Stimulated activated memory B cell treated with anti-CD40 and anti-IgM and Interleukin-4, amounts not matched to agents 10 μg/mL and 1 μg/mL and 100 μg/mL, for 72 hours (primary cell): ENCODE measurements at places on chromosomes 16 and 17.

- no peak for ATAC-seq
Observed at GRCh38 chr17:27810902-27811557, 10.7 kb upstream of the NOS2 start.

GRCh38 chr17:58059141-58059540, 24.1 kb upstream of the DYNLL2 start:
- ATAC-seq = no peak

GRCh38 chr16:54174201-54174600, 112.4 kb downstream of the IRX3 start:
- peak; percentile 55 for ATAC-seq

DNA sequence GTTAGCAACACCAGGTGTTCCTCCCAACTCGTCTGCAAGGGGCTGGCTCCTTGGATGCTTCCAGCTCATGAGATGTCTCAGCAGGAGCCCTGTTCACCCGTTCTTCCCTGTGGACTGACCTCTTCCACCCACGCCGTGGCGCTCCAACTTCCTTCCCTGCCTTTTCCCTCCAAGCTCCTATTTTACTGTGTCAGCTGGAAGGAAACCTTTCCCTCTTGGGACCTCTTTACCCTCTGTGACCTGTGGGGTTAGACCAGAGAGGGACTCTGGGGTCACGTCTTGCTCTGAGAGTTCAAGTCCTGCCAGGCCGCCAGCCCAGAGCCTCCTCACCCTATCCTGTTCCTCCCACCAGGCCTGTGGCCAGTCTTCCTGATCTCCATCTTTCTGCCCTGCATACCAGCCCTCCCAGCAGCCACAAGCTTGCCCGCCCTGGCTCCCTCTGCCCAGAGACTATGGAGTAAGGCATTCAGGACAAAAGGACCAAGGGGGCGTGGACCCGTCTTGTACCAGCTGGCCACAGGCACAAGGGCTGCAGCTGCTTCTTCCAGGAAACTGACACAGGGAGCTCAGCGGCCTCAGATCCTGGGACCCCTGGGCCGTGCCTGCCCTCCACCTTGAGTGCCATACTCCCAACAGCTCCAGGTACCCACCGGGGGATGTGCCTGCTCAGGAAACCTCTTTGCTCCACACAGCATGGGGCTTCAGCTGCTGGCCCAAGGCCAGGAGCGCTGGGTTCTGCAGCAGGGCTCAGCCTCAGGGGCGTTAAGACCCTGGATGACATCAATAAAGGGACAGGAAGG, 3.0 kb downstream of the PAQR4 start:
- ATAC-seq = no peak

DNA sequence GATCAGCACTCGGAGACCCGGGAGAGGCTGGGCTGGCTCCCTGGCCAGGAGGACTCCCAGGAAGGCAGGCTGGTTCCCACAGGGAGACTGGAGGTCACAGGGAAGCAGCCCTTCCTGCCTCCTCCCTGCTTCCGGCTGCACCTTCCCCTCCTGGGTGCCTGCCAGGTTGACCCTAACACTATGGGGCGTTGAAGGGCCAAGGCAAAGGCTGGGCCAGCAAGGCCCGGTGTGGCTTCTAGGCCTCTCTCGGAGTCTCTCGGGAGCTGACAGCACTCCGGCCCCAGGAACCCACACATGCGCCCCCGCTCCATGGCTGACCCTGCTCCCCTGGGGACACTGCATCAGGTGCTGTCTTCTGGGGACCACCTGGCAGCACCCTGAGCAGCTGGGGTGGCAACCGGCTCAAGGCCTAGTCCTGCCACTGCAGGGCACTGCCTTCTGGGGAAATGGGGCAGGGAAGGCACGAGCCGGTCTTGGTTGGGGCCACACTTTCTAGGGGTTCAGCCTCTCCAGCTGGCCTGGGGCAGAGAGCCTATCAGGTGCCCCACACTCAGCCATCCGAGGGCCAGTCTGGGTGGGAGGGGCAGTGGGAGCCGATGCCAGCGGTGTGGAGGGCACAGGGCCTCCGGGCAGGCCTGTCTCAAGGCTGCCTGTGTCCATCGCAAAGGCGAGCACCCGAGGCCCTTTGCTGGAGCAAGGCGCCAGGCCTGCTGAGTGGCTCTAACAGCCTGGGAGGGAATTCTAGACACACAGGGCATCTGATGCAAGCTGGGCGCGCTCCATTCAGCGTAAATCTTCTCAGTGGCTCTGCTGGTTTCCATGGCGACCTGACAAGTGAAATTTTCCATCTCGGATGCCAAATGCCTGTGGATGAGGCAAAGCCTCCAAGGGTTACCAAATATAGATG, 5.6 kb upstream of the MTSS2 start:
- no peak for ATAC-seq
